ENCODE measurements at places on chromosomes 12 and 14.

- no peak for DNase-seq
Observed at GRCh38 chr14:95045106-95045701, 112.1 kb downstream of the DICER1 start.

- DNase-seq = no peak
Observed at GRCh38 chr14:100648474-100649172, 61.4 kb upstream of the BEGAIN start.

DNA sequence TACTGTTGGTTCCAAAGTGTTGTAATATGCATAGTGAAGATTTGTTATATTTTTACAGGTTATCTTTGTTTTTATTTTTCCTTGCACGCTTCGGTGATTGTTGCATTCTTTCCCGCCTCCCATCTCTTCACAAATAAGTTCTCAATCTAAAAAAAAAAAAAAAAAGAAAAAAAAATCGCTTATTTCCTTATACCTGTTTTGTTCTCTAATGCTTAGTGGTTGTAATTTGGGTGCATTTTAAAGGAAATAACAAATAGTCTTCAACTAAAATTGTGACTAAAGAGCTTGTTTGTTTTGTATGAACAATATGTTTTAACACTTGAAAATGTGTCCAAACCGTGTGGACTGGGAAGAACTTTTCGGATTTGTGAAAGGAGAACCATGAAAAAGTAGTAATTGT lies 1.5 kb downstream of the CAND1 start:
- DNase-seq = no peak

- no peak for DNase-seq
Observed at GRCh38 chr12:56758728-56759262, 4.3 kb upstream of the HSD17B6 start.

DNA sequence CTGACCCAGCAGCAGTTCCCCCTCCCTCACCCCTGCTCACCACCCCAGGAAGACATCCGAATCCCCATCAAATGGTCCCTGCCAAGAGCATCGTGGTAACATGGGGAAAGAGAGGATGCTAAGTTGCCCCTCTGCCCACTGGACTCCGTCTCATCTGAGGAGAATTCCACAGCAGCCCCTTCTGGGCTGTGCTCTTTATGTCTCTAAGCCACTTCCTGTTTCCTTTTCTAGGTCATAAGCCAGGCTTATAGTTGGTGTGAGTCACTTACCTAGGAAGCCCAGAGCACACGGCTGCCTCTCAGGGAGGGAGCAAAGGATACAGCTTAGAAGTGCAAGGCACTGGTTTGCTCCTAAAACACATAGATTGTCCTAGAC lies 76.0 kb downstream of the VCPKMT start:
- DNase-seq = peak; percentile 71

DNA sequence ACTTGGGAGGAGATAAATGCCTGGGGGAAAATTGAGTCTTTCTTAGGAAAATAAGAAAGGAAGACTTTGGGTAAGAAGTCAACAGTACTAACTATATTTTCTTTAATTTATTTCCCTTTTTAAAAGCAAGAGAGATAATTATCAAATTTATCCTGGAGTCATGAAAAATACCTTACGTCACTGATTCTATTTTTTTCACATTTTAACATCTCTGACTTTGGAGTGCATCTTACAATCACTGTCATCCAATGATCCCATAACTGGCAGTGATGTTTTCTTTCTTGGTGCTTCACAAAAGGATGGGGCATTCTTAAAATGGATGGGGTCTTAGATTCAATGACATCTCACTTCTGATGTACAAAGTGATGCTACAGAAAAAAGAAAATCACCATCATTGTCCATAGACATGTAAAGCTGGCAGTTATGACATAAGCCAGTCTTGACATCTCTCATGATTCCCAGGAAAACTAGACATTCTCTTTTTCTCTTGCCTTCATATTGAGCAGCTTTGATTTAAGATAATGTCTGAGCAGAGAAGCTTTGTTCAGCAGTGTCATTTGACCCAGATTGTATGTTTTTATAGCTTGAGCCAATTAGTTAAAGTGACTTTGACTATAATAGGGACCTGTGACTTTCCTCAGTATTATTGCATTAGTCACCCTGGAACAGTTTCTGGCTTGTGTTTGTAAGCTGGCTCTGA lies 236.2 kb downstream of the EGLN3 start:
- DNase-seq = no peak

- DNase-seq = no peak
Observed at GRCh38 chr14:75805646-75806045, 144.6 kb downstream of the TTLL5 start.

DNA sequence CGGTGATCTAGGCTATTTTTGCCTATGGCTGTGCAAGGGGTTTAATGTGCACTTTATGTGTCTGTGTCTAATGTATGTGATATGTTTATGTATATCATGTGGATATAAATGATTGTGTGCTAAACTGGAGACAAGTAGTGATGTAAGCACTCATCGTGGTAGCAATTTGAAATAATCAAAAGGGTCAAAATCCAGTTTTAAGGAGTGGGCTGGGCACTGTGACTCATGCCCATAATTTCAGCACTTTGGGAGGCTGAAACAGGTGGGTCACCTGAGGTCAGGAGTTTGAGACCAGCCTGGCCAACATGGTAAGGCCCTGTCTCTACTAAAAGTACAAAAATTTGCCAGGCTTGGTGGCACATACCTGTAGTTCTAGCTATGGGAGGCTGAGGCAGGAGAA lies 2.8 kb downstream of the EDDM3A start:
- DNase-seq = no peak

GRCh38 chr14:54226103-54226502 lies 170.7 kb upstream of the CDKN3 start:
- DNase-seq = no peak

DNA sequence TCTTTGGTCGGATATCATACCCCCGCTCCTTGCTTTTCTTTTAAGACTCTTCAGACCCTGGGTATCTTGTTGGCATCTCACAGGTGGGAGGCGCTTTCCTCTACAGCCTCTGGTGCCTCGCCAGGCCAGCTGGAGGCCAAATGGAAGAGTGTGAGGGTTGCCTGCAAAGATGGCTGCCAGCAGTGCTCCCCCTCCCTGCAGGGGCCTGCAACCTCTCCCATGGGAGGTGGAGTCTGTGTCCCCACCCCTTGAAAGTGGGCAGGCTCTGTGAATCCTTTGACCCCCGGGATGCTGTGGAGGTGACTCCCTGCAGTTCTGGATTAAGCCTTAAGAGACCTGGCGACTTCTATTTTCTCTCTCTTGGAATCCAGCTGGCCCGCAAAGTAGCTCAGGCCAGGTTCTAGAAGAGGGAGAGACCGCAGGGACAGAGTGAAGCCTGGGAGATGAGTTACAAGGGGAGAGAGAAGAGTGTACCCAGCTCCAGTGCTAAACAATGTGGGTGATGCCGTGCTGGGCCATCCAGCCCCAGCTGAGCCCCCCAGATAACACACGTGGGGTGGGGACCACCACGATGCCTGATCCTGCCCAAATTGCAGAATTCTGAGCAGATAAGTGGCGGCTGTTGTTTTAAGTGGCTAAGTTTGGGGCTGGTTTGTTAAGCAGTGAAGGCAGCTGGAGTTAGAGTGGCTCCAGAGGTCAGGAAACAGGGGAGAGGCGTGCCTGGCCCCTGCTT lies 37.9 kb upstream of the NCOR2 start:
- no peak for DNase-seq

DNA sequence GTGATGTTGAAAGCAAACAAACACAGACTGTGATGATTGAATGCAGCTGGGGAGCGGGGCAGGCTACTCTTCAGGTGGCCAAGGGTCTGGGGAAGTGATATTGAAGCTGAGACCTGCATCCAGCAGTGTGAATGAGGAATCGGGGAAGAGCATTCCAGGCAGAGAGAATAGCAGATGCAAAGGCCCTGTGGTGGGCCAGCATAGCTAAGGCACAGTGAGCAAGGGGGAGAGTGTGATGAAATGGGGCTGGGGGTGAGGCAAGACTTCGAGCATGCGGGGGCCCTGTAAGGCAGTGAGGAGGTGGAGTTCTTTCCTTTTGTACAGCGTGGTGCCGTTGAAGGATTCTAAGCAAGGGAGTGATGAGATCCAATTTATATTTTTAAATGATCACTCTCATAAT lies 77.4 kb downstream of the KCNK13 start:
- no peak for DNase-seq

DNA sequence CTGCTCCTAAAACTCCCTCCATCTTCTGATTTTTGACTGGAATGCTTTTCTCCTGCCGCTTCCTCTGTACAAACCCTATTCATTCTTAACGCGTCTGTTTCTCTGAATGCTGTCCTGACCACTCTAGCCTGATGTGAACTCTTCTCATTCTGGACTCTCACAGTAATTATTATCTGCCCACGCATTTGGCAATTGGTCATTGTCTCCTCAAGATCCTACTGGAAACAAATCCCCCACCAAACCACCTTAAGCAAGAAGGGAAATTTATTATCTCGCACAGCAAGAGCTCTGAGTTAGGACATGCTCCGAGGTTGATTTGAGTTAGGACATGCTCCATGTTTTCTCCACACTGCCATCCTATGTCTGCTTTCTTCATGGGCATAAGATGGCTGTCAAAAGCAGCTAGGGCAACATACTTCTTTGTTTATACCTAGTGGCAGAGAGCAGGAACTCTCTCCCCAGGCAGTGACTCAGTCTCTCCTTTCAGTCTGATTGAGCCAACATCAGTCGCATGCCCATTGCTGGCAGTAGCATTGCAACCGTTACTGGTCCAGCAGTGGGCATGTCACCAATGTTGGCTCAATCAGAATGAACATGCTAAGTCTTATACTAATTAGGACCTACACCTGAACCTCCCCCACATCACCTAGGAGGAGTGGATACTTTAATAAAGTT lies 102.2 kb downstream of the SSPN start:
- DNase-seq = no peak

DNA sequence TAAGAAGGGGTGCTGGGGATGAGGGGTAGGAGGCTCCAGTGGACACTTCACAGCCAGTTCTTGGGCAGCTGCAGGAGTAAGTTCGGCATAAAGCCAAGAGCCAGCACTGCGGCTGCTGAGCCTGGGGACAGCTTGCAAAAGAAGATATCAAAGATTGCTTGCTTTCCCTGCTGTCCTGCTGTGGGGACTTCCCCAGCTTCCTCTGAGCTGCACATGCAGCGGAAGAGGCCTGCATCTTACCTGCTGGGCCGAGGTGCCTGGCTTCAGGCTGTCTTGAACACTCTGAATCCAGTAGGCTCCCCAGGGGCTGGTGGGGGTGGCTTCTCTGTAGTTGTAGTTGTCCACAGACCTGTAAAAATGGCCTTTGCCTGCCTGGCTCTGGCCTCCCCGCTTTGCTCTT lies 1.3 kb downstream of the CHGA start:
- DNase-seq = no peak

DNA sequence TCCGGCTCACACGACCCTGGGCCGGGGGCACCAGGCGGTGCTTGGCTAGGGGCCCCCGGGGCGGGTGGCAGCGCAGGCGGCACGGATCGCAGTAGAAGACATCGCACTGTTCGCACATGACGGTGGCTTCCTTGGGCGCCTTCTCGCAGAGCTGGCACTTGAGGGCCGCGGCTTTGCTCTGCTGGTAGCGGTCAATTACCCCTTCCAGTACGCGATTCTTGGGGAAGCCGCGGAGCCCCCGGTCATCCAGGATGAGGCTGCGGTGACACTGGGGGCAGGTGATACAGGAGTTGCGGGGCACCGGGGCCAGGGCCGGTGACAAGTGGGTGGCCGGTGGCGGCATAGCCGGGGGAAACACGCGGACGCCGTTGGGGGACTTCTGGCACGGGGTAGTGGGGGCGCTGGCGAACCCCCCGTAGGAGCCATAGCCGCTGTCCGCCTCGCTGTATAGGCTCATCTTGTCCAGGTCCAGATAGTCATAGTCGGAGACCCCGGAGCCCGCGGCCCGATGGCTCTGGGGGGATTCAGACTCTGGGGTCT lies 553 bp downstream of the TRIM9 start:
- no peak for DNase-seq

- DNase-seq = no peak
Observed at GRCh38 chr12:81329085-81329484, 251.2 kb downstream of the ACSS3 start.

- DNase-seq = no peak
Observed at GRCh38 chr14:106840258-106840657, 1313.9 kb downstream of the TMEM121 start.

DNA sequence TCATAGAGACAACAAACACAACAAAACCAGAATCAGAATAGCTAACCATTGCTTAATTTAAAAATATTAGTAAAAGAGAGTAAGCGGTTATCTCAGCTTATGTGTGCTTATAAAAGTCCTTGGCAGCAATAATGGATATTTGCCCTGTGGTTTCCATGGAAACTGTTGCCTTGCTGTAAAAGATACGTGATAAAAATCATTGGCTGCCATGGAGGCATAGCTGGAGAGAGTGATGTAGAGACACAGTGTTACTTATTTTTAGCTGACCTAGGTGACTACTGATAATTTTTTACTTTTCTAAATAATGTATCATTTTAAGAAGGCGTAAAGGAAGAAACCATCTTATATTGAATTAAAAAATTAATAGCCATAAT lies 92.9 kb downstream of the ERC1 start:
- no peak for DNase-seq

DNA sequence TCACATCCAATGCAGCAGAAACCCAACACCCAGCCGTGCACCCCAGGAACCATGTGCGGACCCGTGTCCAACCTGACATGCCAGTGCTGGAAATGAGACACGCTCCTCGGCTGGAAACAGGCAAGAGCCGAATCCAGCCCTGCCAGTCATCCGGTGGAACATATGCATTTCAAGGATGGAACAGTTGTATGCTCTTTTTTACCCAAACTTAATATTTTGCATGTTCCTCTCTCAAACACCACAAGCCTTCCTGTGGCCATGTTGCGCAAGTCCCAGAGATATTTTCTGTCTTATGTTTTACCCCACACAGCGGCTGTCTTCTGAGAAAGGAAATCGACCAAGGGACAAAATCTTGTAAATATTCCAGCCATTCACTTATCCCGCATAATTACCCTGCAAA lies 196.9 kb downstream of the BCL11B start:
- no peak for DNase-seq

GRCh38 chr12:70254225-70254624 lies 11.0 kb downstream of the CNOT2 start:
- DNase-seq = no peak

DNA sequence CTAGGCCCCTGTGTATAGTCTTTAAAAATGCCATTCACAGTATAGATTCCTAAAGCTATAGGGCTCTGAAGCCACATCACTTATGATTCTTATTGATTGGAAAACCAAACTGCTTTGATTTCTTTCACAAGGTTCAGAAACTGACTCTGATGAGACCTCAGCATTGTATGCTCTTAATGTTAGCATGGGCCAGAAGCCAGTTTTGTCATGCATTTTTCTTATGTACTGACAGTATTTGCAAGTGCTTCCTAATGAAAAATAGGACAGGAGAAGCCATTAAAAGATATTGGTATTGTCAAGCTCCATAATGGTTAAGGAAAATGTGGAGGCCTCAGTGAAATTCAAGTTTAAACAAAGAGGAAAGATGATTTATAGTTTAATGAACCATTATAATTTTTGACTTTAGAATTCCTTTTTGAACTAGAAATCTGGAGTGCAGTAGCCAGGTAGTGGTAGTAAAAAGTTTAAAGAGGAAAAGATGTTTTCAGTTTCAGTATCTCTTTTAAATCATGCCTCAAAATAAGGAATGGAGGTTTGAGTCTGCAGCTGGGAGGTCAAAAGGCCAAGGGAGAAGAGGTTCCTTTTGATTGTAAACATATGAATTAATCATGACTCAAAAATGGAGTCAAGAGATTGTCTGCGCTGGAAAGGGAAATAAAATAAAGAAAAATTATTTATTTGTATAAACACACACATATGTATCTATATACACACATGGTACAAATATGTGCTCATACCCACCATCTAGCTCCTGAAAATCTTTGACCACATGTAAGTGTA lies 388.1 kb upstream of the PRICKLE1 start:
- DNase-seq = no peak

- DNase-seq = no peak
Observed at GRCh38 chr12:92729773-92730305, 27.1 kb downstream of the PLEKHG7 start.

GRCh38 chr12:124877423-124877822 lies 13.8 kb upstream of the SCARB1 start:
- no peak for DNase-seq

All from GDM1 (cell line).